ENCODE measurements at places on chromosomes 13 and 19.

- DNase-seq: no peak
Measured at GRCh38 chr13:85080691-85081090, 718.5 kb downstream of the SLITRK6 start.

DNA sequence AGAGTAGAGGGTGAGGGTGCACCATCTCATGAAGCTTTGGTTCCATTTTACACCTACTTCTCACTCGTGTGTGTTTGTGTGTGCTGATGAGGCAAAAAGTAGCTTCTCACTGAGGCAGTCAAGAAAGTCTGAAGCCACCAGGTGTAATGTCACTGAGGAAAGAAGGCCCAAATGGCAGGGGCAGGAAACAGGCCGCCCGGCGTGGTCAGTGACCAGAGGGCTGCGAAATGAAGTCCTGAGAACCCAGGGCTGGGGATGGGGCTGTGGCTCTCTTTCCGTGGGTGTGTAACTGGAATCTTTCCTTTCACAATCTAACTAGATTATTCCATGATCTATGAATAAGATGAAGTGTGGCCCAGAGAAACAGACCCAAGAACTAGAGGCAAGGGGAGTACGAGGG lies 25.5 kb upstream of the TFDP1 start:
- no peak for DNase-seq

GRCh38 chr19:13206587-13206986 lies 56.4 kb downstream of the IER2 start:
- DNase-seq: no peak

- no peak for DNase-seq
Measured at GRCh38 chr19:51135004-51135403, 7.1 kb upstream of the SIGLEC7 start.

- no peak for DNase-seq
Measured at GRCh38 chr13:38763446-38764381, 76.8 kb downstream of the FREM2 start.

- peak; percentile 25 for DNase-seq
Measured at GRCh38 chr19:49809160-49809940, 3.7 kb downstream of the FUZ start.

- DNase-seq: no peak
Measured at GRCh38 chr13:21234526-21234925, 58.1 kb downstream of the MRPL57 start.

GRCh38 chr13:104584481-104584880 lies 1518.3 kb upstream of the SLC10A2 start:
- DNase-seq: no peak

DNA sequence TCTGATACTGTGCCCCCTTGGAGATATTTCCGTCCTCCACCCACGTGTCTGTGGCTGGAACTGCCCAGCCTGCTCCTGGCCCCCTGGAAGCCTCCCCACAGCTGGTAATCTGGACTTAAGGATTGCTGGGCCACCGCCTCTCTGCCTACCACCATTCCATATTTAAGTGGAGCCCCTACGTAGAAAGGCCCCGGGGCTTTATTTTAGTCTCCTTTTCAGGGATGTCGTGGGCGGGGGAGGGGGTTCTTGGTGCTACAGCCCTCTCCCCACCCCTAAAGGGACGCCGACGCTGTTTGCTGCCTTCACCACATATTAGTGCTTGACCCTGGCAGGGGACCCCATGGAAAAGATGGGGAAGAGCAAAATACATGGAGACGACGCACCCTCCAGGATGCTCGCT lies 2.7 kb upstream of the NOP53 start:
- DNase-seq: no peak

GRCh38 chr19:38055010-38055409 lies 148.0 kb downstream of the SIPA1L3 start:
- DNase-seq: no peak

DNA sequence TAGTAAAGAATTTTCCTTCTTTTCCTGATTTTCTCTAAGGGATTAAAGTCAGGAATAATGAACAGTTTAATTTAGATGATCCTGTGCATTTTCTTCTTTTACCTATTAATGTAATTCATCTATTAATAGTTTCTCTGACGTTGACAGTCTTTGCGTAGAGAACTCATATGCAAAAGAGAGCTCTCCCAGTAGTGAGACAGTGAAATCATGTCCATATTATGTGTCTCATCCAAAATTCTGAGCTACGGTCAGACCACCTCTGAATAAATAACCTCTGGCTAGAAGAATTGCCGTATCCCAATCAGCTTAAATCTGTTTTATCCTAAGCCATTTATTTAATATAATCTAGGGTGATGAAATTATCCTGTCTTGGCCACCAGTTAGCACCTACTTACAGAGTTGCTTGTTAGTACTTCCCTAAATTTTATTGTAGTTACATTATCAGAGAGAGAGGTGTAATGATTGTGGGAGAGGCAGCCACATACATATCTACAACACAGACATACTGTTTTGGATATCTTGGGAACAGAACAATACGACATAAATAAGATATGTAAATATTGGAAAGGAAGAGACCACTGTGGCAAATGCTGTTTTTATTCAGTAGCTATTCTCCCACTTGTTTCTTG lies 30.7 kb downstream of the PDS5B start:
- DNase-seq: no peak

- DNase-seq: peak; percentile 96
Measured at GRCh38 chr19:45091031-45091923, 1.7 kb upstream of the PPP1R37 start.

DNA sequence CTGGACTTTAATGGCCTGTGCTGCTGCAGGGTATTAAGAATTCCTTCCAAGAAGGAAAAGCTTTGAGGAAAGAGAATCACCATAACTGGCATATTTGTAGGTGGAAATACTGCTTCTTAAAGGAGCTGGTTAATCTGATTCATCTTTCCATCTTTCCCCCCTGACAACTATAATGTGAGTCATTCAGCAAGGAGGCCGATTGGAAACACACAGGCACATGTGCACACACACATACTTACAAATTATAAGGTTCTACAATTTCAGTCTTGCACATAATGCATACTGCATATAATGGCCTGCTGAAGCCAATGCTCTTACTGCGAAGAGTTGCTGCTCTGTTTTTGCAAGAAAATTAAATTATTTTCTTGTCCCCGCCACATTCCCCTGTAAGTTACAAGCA lies 78.8 kb upstream of the TPP2 start:
- no peak for DNase-seq

GRCh38 chr13:110760611-110761010 lies 47.1 kb downstream of the ING1 start:
- DNase-seq: no peak

GRCh38 chr19:49829721-49830120 lies 11.6 kb downstream of the MED25 start:
- no peak for DNase-seq

DNA sequence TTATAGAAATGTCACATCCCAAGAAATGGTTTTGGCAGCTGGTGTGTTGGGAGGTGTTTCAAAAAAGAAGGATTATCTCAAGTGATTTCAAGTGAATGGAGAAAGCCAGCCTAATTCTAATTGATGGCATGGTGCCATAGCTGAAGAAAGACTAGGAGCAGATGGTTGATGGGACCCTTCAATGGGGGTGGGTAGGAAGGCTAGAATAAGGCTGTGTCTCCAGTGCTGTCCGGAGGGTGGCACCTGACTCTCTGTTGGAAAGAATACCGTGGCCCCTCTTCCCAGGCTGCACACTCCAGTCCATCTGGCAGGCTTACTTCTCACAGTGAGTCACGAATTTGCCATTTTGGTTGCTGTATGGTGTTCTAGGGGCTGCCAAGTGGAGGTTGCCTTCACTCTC lies 51.0 kb upstream of the GPR12 start:
- DNase-seq: no peak

DNA sequence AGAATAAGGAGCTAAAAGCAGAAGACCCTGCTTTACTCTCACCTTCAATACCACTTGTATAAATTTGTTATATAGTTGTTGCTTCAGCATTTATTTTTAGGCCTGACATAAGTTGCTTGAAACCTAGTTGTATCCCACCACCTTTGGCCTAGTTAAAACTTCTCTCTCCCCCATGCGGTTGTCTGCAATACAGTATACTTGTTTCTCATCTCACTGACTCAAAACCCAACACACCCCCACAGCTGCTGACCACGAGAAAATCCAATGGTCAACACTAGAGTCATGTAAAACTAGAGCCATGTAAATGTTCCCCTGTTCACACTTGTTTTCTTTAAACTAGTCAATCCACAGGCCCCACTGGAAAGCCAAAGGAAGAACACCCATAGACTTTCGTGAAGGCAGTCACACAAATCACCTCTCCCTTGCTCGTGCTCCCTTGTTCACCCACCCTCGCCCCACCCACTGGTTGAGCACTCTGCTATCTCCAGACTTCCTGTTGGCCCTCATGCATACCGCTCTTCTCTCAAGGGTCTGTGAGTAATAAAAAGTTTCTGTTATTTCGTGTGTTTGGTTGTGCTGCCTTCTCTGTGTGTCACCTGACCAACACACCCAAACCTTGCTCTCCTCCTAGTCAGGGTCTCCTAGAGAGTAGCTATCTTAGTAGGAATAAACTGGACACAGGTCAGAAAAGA lies 12.9 kb upstream of the CCDC169 start:
- no peak for DNase-seq

GRCh38 chr19:40270362-40271089 lies 14.6 kb downstream of the AKT2 start:
- no peak for DNase-seq

DNA sequence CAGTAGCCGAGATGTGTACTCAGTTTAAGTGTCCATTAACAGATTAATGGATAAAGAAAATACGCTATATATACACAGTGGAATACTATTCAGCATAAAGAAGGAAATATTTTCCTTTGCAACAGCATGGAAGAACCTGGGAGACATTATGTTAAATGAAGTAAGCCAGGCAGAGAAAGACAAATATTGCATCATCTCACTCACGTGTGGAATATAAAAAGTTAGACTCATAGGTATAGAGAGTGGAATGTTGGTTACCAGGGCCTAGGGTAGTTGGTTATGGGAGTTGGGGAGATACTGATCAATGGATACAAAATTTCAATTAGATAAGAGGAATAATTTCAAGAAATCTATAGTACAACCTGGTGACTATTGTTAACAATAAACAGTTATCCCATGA lies 210.1 kb downstream of the MAB21L1 start:
- no peak for DNase-seq

- DNase-seq: no peak
Measured at GRCh38 chr19:45529420-45529785, 22.1 kb downstream of the VASP start.
